ENCODE measurements at places on chromosomes 1 and 21.

DNA sequence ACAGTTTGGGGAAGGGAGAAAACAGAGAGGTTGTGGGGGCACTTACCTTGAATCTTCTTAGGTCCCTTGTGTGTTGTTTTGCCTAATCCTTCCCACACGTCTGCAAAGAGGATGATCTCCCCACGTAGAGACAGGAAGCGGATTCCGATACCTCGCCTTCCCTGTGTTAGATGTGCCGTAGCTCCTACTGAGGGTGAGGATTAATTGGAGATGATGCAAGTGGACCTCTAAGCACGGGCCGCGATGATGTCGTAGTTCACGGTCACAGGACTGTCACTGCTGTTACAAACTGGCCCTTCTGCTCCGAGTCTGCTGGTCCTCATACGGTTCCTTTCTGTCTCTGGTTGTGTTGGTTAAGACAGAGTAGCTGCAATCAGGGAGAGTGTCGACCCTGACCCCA is 27.7 kb downstream of the GALNT2 start:
- no peak for DNase-seq

- DNase-seq = no peak
These were observed 2.8 kb downstream of the MX1 start for GRCh38 chr21:41428847-41429246.

GRCh38 chr1:42931911-42932422 is 26.7 kb downstream of the SLC2A1 start:
- DNase-seq = peak; percentile 88

- peak; percentile 72 for DNase-seq
These were observed 6.1 kb upstream of the EPHB2 start for GRCh38 chr1:22704440-22705067.

DNA sequence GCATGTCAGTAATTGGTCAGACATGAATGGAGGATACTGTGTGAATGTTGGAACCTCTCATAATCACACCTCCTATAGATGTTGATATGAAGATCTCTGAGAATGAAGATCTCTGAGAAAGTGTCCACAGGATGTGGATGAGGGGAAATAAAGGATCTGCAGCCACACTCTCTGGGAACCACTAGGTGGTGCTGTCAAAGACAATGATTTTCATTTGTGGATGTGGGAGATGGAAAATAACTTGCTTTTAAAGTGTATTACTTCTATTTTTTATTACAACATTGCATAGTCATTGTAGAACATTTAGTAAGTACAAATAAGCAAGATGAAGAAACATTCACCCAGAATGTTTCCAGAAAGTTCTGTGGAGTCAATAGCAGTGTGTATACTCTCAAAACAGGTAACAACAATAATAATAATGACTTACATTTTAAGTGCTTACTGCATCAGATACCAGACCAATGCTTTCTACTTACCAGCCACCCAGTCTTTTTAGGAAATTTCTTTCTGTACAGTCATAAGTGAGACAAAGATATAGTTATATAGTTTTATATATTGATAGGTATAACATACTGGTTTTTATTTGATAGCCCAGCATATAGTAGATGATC is 128.2 kb downstream of the ATG4C start:
- DNase-seq = no peak

- DNase-seq = no peak
These were observed 18.7 kb downstream of the UBL4B start for GRCh38 chr1:110130989-110131388.

- no peak for DNase-seq
These were observed 13.3 kb downstream of the TRIM11 start for GRCh38 chr1:228393268-228393701.

DNA sequence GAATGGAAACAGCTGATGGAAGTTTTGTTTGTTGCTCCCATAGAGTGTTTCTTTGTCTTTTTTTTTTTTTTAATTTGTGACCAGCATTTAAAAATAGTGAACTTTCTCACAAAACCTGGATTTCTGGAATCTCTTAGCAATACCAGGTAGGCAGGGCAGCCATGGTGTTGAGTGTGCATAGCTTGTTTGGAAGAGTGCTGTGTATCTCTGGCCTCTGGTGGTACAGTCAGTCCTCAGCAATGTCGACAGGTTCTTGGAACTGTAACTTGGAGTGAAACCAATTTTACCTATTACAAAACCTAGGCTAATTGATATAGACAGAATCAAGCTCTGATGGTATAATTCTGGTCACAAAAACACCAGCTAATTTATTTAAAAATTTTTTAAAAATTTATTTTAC is 6.7 kb downstream of the AADACL3 start:
- DNase-seq = no peak

DNA sequence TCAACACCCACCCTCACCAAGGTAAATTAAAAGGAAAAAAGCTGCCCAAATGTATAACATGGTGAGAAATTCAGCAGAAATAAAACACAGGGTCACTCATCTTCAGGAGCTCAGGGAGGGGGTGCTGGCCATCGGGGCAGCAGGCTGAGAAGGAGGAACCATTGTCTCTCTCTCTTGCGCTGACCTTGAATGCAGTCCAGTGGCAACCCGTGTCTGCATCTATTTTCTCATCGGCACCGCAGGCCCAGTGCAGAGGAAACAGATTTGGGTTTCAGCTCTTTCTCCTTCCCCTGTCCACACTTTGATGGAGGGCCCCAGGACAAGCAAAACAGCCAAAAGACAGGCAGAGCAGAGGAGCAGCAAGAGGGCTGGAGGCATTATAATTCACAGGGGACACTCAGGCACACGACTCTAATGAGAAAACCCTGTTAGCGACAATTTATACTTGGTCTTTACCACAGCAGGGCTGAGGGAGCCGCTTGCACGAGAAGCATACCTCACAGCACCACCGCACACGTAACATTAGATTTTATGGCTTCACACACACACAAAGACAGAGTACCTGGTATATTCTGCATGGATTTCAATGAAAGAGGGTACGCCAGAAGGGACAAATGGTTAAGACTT is 18.6 kb downstream of the MKNK1 start:
- no peak for DNase-seq

DNA sequence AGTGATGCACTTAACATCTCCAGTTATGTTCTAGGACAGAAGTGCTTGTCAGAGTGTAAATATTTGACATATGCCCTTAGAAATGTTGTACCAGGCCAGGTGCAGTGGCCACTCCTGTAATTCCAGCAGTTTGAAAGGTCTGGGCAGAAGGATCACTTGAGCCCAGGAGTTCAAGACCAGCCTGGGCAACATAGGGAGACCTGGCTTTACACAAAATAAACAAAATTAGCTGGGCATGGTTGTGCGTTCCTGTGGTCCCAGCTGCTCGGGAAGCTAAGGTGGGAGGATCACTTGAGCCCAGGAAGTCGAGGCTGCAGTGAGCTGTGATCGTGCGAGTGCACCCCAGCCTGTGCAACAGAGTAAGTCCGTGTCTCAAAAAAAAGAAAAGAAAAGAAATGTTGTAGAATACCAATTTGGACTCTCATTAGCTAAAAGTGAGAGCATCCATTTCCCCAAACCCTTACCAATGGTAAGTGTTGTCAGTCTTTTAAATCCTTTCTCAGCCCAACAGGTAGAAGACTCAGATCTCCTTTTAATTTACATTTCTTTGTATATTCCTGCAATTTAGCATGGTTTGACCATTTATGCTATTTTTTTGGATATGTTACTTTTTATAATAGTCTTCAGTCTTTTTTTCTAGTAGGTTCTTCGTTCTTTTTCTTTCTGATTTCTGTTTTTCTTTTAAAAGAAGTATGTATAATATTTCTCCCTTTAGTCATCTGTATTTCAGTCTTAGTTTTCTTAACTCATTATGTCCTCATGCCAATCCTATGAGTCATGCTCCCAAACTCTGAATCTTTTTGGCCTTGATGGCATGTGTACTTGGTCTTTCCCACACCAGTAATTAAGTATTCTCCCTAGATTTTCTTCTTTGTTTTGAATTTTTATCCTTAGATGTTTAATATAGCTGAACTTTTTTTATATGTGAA is 74.4 kb downstream of the CAMTA1 start:
- no peak for DNase-seq

DNA sequence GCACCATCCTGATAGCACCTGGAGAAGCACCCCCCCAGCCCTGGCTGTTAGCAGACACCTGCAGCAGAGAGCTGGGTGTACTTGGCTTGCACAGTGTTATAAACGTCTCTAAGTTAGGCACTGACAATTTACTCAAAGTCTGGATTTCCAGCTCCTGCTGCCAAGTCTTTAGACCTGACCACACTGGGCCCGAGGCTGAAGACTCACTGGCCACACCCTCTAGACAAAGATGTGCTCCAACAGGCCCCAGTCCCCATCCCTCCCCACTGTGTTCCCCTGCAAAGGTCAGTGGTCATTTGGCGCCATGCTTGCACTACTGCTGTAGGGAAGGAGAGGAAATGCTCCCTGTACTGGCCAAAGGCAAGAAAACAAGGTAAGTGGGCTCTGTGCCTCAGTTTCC is 31.1 kb downstream of the PADI6 start:
- DNase-seq = no peak

DNA sequence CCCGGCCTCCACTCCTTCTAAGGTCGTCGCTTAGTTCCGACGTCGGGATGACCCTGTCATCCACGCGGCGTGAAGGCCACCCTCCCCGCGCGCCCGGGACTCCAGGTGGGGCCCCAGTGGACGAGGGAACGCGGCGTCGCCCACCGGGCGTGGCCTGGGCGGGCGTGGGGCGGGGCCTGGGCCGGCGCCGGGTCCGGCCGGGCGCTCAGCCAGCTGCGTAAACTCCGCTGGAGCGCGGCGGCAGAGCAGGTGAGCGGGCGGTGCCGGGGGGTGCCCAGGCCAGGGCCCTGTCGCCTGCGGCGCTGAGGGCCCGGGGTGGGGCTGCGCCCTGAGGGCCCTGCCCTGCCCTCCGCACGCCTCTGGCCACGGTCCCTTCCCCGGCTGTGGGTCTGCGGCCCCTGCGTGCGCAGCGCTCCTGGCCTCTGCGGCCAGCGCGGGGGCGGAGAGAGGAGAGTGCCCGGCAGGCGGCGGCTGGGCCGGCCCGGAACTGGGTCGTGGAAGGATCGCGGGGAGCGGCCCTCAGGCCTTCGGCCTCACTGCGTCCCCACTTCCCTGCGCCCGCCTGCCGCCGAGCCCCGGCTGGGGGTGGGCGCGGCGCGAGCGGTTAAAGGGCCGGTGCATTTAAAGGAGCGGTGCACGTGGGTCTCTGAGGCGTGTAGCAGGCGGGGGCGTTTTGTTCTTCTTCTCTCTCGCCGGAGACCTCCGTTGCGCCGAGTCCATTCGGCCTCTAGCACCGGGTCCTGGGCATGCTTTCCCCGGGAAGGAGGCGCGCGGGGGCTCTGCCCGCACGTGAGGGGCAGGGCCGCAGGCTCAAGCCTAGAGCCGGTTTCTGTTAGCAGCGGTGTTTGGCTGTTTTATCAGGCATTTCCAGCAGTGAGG is at the start of gene PSEN2:
PSEN2 (plus strand) TSS at position 216 of the 879 bp plus-strand sequence. CDS start 11,292 bp downstream, outside the sequence.
- DNase-seq = peak; percentile 63

DNA sequence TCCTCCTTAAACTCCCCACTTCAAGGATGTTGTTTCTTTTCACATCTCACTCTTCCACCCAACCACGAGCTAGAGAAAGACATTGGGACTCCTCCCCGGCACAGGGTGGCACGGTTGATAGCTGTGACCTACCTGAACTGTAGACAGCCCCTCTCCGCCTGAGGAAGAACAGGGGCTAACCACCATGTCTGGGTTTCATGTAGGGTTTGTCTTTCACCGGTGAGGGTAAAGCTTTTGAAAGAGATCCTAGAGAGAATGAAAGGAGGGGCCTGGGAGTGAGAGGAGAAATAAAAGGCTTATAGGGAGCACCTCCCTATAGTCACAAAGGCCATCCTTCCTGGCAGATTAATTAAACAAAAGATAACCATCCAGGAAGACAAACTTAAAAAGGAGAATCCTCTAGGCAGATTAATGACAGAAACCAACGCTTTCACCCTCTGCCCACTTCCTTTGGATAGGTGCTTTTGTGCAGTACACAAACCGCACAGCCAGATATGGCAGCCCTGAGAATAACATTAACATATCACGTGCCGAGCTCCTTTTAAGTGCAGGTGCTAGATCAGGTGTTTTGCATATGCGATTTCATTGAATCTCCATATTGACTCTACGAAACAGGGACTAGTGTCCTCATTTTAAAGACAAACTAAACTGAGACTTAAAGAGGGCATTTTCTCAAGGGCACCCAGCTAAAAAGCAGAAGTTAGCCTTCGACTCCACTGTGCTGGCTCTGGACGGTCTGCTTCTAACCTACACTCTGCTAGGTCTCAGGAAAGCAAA is 178.1 kb upstream of the RUNX1 start:
- DNase-seq = peak; percentile 61

- DNase-seq = no peak
These were observed 74.4 kb downstream of the CLCA4 start for GRCh38 chr1:86621286-86621685.

DNA sequence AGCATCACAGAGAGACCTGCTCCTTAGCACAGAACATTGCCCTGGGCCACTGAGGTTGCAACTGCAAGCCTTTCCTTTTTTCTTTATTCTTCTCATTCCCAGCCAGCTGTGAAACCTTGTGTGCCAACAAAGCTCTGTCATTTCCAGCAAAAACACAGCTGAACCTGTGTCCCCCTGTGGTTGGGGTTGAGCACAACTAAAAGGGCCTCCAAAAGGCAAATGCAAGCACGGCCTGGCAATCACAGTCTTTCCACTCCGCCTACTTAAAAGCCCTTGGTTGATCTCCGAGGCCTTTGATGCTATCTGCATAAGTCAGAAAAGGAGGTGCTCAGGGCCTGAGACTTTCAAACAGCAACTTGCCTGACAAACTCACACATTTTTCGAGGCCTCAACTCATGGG is 32.7 kb downstream of the SUSD4 start:
- DNase-seq = peak; percentile 9

- DNase-seq = no peak
These were observed 184.3 kb downstream of the NEGR1 start for GRCh38 chr1:72097851-72098570.
